ENCODE measurements at places on chromosomes 1 and 21.

GRCh38 chr1:109229531-109230127 lies 15.9 kb downstream of the SARS1 start:
- no peak for DNase-seq

GRCh38 chr1:151988405-151988923 lies 5.2 kb downstream of the S100A10 start:
- no peak for DNase-seq

GRCh38 chr1:30317921-30318320 lies 405.5 kb downstream of the MATN1 start:
- DNase-seq: no peak

DNA sequence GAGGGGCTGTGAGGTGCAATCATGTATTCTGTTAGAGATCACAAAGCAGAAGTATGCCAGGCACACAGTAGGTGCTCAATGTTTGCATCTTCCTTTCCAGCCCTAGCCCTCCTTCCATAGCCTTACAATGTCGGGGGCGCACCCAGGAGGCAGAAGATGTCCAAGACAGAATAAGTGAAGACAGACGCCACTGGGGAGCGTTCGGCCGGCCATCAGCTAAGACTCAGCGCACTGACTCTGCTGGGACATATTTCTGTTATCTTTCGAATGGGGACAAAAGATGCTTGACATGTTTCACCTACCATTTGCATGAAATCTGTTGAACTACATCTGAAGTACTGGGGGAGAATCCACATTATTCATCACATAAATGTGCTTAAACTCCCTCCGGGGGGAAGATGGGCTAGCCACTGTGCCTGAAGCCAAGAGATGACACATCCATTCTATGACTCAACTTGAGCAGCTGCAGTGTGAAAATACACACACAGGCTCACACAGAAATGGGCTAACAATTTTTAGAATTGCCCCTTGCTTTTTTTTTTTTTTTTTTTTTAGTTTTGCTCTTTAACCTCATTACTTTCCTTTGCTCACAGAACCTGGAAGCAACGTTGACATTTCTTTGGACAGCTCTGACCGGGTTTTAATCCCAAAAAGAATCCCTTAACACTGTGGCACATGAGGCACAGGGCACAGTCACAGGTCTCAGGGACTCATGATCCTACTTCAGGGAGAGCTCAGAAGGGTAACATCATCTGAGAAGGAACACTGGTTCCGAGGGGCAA lies 7.9 kb downstream of the TIAM1 start:
- DNase-seq: no peak

DNA sequence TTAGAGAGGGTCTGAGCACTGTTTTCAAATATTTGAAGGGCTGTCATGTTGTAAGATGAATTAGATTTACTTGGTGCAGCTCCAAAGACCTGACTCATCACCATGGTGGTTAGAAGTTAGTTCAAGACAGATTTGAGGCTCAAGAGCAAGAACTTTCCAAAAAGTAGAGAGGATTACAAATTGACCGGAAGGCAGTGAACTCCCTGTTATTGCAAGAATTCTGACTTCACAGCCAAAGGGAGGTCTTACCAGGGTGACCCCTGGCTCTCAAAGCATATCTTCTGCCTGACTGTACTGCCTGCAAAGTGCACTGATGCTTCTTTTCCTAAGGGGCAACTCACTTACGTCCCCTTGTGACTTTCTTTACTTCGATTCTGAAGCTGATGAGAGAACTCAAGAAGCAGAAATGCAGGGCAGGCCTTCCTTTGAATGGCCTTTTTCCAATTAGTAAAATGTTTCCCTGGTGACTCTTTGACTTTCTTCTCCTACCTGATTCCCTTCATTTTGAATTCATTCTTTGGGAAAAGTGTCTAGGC lies 86.4 kb downstream of the NAV1 start:
- no peak for DNase-seq

All from glomerular endothelial cell (primary cell).